Hypothalamus (tissue), 51 donors: ENCODE measurements at places on chromosomes 5 and 9.

DNA sequence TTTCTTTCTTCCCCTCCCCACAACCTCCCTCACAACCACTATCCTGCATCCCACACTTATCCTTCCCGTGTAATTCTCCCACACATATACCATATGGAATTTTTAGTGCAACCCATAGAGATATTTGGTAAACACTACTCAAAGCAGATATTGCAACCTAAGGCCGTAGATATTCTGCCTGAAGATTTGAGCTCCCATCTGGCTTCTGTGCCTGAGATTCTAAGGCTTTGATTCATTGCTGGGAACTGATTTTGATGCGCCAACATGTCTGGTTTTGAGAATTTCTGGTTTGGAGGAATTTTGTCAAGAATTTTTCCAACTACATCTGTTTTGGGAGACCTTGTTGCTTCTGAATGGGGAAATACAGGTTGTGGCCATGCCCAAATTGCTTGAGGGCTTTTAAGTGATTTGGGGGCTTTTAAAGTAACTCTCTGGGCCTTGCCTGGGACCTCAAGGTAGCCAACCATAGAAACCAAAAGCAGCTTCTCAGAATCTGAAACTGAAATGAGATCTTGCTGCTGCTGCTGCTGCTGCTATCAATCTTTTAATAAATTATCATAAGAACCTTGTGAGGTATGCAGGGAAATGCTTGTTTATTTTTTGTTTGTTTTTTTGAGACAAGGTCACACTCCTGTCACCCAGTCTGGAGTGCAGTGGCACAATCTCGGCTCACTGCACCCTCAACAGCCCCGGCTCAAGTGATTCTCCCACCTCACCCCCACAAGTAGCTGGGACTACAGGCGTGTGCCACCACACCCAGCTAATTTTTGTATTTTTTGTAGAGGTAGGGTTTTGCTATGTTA lies 36.2 kb downstream of the PLAC8L1 start:
- DNase-seq, result no peak

GRCh38 chr5:163360656-163361055 lies 76.7 kb upstream of the CCNG1 start:
- no peak for DNase-seq

DNA sequence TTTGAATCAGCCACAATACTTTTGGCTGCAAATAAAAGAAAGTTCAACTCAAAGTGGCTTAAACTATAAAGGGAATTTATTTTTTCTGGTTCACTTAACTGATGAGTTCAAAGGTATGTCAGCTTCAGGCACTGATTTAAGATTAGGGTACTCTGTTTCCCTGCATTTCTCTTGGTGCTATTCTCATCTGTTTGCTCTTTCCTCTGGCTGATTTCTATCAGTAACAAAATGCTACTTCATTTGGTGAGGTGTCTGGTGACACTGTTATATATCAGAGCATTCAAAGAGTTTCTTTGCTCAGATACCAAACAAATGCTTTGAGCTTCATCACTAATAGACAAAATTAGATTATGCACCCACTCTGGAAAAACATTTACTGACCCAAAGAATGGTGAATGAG lies 65.9 kb upstream of the HTR4 start:
- DNase-seq, result no peak

DNA sequence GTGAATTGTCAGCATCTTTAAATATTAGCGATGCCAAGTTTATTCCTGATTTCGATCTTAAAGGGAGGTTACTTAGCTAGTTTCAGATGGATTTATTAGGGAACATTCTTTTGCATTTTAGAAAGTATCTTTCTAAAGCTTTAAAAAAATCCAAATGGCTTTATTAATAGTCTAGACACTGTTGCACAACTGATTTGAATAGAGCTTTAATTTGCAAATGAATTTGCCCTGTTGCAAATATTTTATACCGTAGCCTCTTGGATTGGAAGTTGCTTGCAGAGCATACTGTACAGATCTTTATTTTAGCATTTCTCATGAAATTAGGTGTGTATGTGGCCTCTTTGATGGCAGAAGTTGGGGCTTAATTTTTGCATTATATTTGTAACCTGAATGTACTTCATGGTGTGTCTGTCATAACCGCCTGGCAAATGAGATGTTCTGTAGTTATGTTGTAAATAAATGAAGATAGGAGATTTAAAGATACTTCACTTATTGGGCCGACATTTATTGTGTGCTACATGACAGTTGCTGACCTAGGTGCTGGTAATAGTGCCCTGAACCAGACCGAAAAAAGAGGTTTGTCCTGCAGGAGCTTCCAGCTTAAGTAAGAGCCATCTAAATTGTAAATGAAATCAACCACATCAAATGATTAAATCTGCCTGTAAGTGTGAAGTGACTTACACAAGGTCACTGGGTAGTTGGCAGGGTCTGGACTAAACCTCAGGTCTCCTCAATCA lies 1.8 kb downstream of the TCERG1 start:
- DNase-seq, result no peak

- no peak for DNase-seq
Observed at GRCh38 chr5:103393101-103393754, 134.7 kb downstream of the MACIR start.

DNA sequence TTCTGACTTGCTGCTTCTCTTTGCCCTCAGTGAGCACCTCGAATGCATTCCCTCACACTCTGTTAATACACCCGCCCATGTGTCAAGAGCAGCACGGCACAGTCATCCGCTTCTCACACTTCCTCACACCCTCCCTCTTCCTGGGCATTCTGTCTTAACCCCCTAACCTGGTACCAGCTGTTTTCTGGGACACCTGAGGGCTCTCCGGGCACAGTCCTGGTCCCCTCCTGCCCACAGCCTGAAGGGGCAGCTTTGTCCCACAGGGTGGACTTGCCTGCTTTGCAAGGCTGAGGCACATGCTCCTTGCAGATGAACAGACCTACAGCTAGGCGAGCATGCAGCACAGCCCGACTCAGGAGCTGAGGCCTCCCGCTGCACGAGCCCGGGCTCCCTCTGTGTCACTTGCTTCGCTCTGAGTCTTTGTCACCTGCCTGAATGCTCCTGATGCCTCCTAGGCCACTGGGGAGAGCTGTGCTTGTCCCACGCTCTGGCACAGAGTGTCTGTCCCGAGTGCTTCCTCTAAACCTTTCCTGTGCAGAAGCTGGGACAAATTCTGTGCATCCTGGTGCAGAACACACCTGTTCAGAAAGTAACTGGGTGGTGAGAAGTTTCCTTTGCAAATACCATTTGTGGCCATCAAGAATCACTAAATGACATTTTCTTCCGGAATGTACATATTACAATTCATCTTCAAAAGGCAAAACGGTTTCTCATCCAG lies 47.8 kb downstream of the AHRR start:
- DNase-seq, result no peak

- DNase-seq, result no peak
Observed at GRCh38 chr9:109993250-109993978, 213.4 kb downstream of the PALM2AKAP2 start.

- no peak for DNase-seq
Observed at GRCh38 chr9:78777747-78778146, 480.8 kb downstream of the PSAT1 start.

DNA sequence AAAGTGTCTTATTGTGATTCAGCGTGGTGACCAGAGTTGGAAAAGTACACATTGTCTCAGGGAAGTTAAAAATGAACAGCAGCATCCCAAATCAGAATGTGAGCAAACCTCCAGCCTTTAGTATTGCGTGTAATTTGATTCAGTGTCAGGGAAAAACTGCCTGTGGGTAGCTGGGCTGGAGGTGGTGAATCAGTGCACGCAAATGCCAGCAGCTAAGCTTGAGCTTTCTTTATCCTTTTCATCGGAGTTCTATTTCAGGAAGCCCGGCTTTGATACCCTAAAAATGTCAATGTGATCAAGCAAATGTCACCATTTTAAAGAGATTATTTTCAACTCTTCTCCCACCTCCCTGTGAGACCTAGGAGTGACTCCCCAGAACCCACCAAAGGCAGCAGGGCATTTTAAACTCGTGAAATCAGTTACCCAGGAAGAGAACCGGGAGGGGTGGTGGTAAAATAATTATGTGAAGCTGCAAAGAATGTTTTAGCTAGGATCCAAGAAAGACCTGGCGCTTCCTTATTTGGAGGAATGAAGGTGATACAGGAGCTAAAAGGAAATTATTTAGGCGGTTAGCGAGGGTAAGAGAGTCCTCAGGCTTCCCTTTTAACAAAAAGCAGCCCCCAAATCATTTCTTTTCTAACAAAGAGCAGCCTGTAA lies 25.7 kb upstream of the C5orf47 start:
- DNase-seq, result no peak

DNA sequence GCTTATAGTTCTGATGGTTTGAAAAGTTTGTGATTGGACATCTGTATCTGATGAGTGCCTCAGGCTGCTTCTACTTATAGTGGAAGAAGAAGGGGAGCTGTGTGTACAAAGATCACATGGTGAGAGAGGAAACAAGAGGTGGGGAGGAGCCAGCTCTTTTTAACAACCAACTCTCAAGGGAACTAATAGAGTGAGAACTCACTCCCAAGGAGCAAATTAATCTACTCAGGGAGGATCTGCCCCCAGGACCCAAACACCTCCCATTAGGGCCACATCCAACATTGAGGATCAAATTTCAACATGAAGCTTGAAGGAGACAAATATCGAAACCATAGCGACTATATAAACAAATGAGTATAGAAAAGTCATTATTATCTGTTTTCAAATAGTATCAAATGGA lies 64.7 kb upstream of the PRLR start:
- no peak for DNase-seq

GRCh38 chr5:116900793-116901192 lies 326.2 kb upstream of the SEMA6A start:
- no peak for DNase-seq

GRCh38 chr9:116209414-116210116 lies 56.0 kb downstream of the PAPPA start:
- no peak for DNase-seq

DNA sequence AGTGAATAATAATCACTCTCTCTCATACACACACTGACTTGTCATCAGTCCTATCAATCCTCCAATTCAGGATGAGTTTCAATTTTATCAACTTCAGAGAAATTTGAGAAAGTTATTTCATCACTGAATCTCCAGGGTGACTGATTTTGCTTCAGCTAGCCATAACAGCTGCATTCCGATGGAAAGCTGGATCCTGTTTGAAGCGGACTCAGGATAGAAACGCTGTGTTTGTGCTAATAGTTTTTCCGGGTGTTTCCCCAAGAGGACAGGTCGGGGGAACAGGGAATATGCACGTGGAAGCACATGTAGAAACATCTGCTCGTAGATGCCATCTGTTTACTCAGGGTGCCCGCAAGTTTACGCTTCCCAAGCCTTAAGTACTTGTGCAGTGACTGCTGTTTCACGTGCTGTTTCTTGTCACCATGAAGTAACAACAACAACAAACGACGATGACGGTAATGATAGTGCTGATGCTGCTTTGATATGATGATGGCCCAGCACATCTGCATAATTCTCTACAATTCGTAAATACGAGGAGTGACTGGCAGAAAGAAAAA lies 263.7 kb upstream of the DAPK1 start:
- no peak for DNase-seq

DNA sequence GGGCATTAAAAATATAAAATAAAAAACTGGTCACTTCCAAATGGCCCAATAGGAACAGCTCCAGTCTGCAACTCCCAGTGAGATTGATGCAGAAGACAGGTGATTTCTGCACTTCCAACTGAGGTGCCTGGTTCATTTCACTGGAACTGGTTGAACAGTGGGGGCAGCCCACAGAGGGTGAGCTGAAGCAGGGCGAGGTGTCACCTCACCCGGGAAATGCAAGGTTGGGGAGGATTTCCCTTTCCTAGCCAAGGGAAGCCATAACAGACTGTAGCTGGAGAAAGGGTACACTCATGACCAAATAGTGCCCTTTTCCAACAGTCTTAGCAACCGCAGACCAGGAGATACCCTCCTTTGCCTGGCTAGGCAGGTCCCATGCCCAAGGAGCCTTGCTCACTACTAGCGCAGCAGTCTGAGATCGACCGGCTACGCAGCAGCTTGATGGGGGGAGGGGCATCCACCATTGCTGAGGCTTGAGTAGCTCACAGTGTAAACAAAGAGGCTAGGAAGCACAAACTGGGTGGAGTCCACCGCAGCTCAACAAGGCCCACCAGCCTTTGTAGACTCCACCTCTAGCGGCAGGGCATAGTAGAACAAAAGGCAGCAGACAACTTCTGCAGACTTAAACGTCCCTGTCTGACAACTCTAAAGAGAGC lies 12.7 kb downstream of the RLN1 start:
- DNase-seq, result no peak

DNA sequence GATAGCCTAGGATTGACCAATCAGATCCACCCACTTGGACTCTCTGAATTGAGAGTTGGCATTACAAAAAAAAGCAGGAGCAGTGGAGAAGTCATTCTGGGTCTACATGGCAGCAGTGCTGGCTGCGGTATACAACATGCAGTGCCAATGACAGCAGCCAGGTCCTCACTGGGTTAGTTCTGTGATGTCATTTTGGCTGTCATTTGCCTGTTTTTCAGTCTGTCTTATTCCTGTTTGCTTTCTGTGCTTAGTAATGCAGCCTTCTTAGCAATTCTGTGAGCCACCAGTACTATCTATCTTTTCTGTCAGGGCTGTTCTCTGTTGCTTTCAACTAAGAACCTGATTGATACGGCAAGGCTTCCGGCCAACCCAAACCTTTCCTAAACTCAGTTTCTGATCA lies 471.8 kb downstream of the BNC2 start:
- no peak for DNase-seq

DNA sequence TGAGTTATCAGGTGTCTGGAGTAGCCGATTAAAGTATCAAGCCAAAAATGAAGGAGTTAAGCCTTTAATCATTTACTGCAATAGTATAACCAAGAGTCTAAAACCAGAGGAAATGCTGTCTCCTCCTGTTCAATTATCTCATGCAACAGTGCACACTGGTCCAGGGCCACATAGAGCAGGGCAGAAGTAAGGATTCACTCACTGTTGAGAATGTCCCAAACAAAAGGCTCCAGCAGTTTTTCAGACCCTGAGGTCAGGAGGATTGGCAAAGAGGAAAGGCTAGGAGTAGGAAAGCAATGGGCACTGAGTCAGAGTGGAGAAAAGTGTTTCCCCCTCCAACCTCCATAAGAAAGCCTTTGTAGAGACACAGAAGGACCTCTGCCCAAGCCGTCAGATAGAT lies 168.2 kb downstream of the RNF180 start:
- no peak for DNase-seq

DNA sequence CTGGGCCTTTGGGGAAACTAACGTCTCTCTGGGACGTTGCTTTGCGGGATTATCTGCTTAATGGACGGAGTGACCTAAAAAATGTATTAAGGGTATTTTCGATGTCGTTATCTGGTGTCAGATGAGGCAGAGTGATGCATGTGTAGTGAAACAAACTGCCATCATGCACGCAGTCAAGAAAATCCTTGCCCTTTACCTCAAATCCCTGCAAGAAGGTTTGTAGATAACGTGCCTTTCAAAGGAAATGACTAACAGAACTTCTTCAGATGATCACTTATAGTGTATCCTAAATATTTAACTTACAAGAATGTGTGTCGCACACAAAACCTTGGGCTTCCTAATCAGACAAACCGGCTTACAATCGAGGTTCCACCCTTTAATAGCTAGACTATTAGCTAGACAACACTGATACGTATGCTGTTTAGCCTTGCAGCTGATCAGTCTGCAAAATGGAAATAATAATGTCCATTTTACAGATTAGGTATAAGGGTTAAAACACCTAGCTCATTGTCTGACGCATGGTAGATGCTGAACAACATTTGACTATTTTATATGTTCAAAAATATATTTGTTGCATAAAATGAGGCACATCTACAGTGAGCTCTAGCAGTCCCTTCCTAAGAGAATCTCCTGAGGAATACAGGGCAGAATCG lies 541 bp upstream of the TBCA start:
- no peak for DNase-seq

GRCh38 chr5:177402271-177403043 lies 2.0 kb upstream of the PFN3 start:
- DNase-seq, result peak; percentile 31
